ENCODE measurements at places on chromosomes 3 and 15. TPM values are rescaled to one million over a fixed set of nuclear protein-coding genes. Genes with fewer than 3 reads are reported as not detected.

Gene ALPK3
- total RNA-seq: 0.18 TPM

Gene ARF4
- 86.7 TPM for total RNA-seq

Gene ACAN
- 3.3 TPM for total RNA-seq

Gene CSTA
- total RNA-seq: 15.2 TPM

Gene SCN5A
- total RNA-seq: 0.99 TPM

Gene SMCO1
- not detected for total RNA-seq

Gene LIPC
- total RNA-seq: 1.7 TPM
